ENCODE measurements at places on chromosomes 1 and 21.
A peak's percentile ranks its signal among the peaks of the same experiment; 100 is the strongest.

GRCh38 chr1:118983558-118984041 is 4.5 kb downstream of the TBX15 start:
- no peak for DNase-seq

- DNase-seq: no peak
Measured at GRCh38 chr1:89286549-89287180, 14.0 kb upstream of the GBP5 start.

DNA sequence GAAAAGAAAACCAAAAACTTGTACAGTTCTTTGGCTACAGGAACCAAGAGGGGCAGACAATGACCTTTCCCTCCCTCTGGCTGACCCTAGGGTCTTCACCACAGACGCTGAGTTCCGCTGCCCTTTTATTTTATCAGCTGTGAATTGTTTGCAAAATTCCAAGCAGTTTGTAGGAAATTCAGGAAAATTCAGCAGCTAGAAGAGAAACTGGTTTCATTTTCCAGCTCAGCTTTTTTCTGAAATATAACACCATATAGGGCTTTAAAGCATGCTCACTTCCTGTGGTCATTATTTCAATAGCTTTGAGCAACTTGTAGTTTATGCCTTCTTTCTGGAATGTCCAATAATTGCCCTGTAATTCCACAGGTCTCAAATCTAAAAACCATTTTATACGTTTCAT is 5.5 kb upstream of the PIK3R3 start:
- DNase-seq: no peak

DNA sequence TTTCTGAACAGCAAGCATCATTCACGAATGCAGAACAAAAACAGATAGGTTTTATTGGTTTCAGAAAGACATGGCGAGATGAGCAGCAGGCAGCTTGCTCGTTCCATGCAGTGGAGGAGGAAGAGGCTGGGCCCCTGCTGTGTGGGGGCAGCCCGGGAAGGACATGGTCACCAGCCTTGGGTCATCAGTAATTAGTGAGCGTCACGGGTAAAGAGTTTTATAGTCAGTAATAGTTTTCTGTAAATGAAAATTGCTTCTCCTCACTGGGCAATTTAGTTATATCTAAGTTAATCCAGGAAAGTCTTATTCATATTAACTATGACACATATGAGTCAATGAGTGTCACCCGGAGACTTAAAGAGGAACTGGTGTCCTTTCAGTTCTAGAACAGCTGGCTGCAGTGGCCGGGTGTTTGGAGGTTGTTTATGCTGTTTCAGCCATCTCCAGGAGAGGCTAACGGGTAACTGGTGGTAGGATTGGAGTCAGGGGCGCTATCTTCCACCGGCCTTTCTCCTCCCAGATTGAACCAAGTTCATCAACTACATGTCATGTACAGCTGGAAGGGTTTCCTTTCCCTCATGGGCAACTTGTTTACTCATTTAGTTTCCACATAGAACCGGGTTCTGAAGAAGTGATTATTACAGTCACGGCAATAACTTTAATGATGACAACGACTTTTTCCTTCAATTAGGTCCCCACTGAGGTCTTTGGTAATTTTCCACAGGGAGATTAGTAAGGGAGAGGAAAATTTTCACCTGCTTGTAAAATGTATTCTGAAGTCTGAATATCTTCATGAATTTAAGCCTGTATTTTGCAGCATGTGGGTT is 34.6 kb upstream of the SLC45A1 start:
- DNase-seq: no peak

- no peak for DNase-seq
Measured at GRCh38 chr1:53592985-53593757, 134.0 kb downstream of the DMRTB1 start.

GRCh38 chr1:155173478-155174323 is at the start of gene TRIM46:
Gene TRIM46, plus strand, starts transcription at chr1:155173849. Its CDS starts 118 bp downstream, at chr1:155173967.
- DNase-seq: no peak

DNA sequence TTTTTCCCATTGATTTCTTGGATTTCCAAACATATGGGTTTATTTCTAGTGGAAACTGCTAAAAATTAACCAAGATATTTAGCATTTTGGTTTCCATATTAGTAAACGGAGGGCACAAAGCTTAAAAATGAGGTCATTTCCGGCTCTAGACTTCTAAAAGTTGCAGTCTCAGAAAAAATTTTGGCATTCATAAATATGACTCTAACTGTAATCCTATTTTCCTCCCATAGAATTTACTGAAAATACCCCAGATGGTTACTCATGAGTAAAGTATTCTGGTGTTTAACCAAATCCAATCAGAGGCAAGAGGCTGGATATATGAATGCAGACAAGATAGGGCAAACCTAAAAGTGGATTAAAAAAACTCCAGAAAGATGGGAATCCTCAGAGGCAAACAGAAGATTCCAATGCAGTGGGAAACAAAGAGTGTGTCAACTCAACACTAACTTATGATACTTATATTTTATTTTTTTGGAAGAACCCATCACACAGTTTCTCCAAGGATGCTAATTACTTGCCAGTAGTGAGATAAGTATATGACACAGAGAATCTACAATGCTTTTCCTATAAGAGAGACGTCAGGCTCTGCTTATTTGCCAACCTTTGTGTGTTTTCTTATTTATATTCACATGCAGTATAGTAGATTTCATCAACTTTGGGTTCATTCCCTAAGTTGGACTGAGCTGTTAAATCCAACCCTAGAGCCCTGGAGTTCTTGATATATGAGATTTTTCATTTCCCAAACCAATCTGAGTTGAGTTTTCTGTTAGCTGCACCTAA is 90.1 kb upstream of the BCL10 start:
- no peak for DNase-seq

DNA sequence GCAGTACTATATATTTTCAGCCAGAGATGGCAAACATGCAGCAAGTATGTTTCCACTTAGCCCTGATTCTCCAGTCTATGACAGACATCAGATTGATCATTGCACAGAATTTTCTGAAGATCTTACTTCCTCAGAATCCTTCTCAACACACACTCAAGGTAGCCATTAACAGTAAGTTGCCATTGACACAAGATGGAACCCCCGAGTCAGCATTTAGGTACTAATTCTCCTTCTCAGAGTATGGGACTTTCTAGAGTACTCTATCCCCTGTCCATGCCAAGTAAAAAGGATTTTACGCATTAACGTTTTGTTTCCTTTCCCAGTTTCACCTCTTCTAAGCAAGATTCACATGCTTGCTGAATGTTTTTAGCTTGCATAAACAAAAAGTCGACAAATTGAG is 63.5 kb downstream of the SGIP1 start:
- DNase-seq: no peak

GRCh38 chr1:180299479-180300221 is 69.6 kb downstream of the LHX4 start:
- no peak for DNase-seq

DNA sequence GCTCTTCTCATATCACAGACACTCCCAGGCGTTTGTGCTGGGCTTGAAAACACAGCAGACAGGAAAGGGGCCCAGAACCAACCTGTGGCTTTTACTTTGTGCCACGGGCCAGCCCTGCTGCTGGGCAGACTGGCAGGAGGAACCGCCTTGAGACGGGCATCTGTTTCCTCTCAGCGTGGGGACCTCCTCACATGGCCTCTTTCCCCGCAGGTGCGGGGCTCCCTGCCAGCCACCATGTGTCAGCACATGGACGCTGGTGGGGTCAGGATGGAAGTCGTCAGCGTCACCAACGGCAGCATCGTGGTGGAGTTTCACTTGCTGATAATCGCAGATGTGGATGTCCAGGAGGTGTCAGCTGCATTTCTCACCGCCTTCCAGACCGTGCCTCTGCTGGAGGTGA is 47.8 kb downstream of the UMODL1 start:
- DNase-seq: peak; percentile 43

GRCh38 chr1:235423214-235423652 is 56.0 kb downstream of the TBCE start:
- DNase-seq: no peak

DNA sequence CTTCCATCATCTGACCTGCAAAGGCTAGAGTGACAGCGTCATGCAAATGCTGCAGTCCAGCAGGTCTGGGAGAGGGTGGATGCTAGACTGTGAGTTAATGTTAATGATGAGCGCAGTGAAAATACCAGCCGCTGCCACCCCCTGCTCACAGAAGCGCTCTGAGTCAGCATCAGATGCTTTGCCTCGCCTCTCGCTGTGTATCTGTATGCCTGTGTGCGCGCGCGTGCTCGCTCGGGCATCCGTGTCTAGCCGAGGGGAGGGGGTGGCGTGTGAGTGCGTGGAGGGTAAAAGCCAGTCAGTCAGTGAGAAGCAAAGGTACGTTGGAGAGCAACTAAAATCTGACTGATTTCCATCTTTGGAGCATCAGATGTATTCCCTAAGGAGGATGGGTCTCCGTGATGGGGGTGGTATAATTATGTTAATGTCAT is 858.7 kb downstream of the USP25 start:
- no peak for DNase-seq

GRCh38 chr1:151881479-151881878 is 27.8 kb downstream of the THEM4 start:
- no peak for DNase-seq

DNA sequence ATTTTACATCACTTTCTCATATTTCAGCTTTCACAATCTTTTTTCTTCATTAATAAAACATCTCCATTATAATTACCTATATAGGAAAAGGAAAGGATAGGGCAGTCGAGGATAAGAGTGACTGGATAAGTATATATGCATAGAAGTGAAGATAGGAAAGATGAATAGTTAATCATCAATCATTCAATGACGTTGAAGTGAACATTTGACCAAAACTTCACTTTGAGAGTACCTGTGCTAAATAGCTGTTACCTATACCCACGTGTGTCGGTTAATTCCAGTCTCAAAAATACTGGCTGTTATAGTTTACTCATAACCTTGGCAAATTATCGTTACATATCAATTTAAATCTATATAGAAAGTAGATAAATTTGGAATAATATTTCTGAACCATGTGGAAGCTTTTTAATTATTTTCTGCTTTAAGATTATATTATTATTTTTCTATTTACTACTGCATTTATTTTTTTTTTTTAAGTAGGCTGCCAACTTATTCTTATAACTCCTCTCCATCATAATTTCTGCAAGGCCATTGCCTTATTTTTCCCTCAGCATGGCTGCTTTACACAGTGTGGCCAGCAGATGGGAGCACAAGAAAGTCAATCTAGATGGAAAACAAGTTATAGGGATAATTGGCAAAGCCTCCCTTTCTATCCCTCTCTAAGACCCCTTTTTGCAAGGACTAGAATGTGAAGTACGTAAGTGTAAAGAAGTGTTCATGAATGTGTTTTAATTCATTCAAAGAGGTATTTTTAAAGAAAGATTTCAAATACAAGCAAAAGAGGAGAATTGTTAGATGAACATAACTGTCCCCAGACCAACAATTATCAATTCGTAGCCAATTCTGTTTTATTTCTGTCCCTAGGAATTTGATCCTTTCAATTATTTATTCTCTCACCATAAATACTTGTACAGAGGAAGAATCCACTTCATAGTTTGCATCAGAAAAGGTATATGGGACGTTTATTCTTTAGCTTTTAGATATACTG is 290.4 kb downstream of the KCNT2 start:
- DNase-seq: peak; percentile 21

- no peak for DNase-seq
Measured at GRCh38 chr1:199411506-199411905, 616.0 kb upstream of the NR5A2 start.
